ENCODE measurements at places on chromosomes 12 and 14. TPM values are rescaled to one million over a fixed set of nuclear protein-coding genes. Genes with fewer than 3 reads are reported as not detected.

The SIX6 gene
- total RNA-seq: not detected

The KRT85 gene
- total RNA-seq: not detected

The LALBA gene
- not detected for total RNA-seq

The BHLHE41 gene
- not detected for total RNA-seq

The NTN4 gene
- total RNA-seq: not detected

The KSR2 gene
- total RNA-seq: 0.16 TPM

The GPR68 gene
- total RNA-seq: 11.2 TPM

The COPZ1 gene
- total RNA-seq: 95.2 TPM

The GPD1 gene
- total RNA-seq: 0.25 TPM

The TIGAR gene
- total RNA-seq: 7.1 TPM

The RGS6 gene
- total RNA-seq: 0.57 TPM

The TTC9 gene
- total RNA-seq: 8.3 TPM

The ACOT4 gene
- total RNA-seq: 3.1 TPM

The CLMN gene
- total RNA-seq: 0.75 TPM

The DEGS2 gene
- 2.8 TPM for total RNA-seq

The EXOC3L4 gene
- total RNA-seq: not detected

The TSPAN11 gene
- not detected for total RNA-seq

The AVPR1A gene
- total RNA-seq: not detected

The SDSL gene
- total RNA-seq: 1.5 TPM

The TRIM9 gene
- 2.4 TPM for total RNA-seq

The ENO2 gene
- 301 TPM for total RNA-seq

The KRT72 gene
- total RNA-seq: 3.2 TPM

The IL31 gene
- 4.0 TPM for total RNA-seq

The SLCO1A2 gene
- total RNA-seq: not detected

The RNU4-1 gene
- 323 TPM for total RNA-seq

The FOXA1 gene
- total RNA-seq: 0.05 TPM

The PAN2 gene
- total RNA-seq: 62.5 TPM

The GPRC5A gene
- 0.14 TPM for total RNA-seq

The TSPAN19 gene
- not detected for total RNA-seq

The PRR4 gene
- total RNA-seq: 1.3 TPM

The TPPP2 gene
- total RNA-seq: not detected

The KRT75 gene
- total RNA-seq: not detected

The MMP14 gene
- total RNA-seq: 2.0 TPM

The ITPK1 gene
- total RNA-seq: 31.0 TPM

The POTEG gene
- total RNA-seq: not detected

The DIABLO gene
- total RNA-seq: 47.0 TPM

The FITM1 gene
- not detected for total RNA-seq

The SLC24A4 gene
- not detected for total RNA-seq

The CD27 gene
- total RNA-seq: 116 TPM

The LRP1-AS gene
- not detected for total RNA-seq

The ARID4A gene
- 25.3 TPM for total RNA-seq

The ABCC9 gene
- not detected for total RNA-seq

The GLT8D2 gene
- 0.23 TPM for total RNA-seq

The GYS2 gene
- not detected for total RNA-seq

The EIF2B2 gene
- total RNA-seq: 69.8 TPM

The NKX2-1 gene
- total RNA-seq: not detected
